Stimulated activated CD4-positive, alpha-beta T cell treated with anti-CD3 and anti-CD28 coated beads, TNF-alpha, amount 100 ng/mL, for 24 hours (primary cell): ENCODE measurements at places on chromosomes 4 and X.

DNA sequence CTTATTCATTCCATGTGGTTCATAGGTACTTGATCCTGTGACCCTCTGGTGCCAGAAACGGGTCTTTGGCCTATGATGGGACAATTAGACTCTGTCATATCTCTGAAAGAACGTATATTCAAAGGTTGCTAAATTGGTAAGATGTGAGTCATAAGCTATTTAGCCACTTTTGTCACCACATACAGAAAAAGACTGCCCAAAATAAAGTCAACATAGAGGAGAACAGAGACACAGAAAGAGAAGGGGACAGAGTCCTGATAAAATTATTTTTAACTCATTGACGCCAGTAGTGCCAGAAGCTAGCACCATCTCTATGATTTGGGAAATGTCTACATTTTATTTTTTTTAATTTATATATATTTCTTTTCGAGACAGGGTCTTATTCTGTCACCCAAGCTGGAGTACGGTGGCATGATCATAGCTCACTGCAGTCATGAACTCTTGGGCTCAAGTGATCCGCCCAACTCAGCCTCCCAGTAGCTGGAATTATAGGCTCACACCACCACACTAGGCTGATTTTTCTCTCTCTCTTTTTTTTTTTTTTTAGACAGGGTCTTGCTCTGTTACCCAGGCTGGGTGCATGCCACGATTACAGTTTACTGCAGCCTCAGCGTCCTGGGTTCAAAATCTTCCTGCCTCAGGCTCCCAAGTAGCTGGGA is 92.1 kb upstream of the COX18 start:
- DNase-seq = no peak

DNA sequence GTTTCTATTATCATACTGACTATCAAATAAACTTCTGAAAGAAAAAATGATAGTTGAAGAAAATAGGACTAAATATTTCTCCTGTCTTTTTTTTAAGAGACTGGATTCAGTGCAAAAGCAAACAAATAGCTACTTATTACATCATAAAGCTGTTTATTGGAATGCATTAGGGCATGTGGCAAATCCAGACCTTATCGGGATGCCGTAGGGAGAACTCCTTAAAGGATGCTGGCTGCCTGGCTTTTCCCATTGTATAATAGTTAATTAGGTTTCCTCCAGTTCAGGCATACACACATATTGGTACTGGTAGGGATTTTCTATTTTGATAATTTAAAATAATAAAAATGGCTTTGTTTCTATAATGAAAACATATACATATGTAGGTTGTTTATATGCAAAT is 539.3 kb upstream of the ATOH1 start:
- no peak for DNase-seq

DNA sequence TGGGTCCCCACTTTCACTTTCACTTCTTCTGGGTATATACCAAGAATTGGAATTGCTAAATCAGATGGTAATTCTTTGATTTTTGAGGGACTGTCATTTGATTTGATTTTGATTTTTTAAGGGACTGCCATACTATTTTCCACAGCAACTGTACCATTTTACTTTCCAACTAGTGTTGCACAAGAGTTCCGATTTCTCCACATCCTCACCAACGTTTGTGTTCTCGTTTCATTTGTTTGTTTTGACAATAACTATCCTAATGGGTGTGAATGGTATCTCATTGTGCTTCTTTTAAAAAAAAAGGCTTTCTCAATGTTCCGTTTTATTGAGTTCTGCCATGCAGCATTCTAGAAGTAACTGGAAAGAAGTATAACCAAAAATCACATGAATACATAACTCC is 62.6 kb downstream of the C4orf46 start:
- no peak for DNase-seq

DNA sequence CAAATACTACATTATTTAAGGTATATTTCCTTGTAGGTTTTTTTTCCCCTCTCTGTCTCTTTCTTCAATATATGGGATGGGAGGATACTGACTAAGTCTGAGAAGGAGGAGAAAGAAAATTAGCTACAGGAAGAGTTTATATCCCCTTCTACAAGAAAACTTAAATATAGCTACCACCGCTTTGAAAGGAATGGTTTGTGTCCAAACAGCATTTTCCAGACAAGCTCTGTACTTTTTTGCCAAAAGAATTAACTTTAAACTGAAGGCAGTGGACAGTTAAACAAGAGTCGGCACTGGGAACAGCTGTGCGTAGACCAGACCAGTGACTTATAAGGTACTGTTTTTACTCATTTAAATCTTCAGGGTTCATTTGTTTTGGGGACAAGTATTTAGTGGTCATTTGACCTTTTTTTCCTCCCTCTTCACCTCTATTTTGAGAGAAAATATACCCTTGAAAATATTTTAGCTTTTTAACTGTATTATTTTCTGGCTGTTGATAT is 303.7 kb downstream of the ARHGAP24 start:
- DNase-seq = no peak

DNA sequence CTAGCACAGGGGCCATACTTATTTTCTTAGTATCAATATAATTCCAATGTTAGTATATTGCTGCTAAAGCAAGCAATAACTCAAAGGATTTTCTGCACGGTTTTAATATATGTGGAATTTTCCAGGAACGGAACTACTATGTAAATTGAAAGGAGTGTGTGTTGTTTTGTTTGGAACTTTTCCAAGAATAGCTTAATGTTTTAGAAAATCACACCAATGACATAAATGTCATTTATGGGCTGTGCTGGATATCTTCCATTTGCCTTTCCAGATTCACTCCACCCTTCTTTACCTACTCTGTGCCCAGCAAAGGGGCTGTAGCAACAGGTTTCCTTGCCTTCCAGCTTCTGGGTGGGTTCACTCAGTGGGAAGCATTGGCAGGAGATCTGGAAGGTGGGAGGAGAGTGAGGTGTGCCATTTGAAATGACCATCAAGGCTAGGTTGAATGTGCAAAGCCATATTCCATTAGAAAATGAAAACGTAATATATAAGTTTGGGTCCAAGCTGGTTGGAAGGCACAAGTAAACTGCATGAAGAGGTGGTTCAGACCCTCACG is 25.2 kb upstream of the ZFX start:
- DNase-seq = no peak

DNA sequence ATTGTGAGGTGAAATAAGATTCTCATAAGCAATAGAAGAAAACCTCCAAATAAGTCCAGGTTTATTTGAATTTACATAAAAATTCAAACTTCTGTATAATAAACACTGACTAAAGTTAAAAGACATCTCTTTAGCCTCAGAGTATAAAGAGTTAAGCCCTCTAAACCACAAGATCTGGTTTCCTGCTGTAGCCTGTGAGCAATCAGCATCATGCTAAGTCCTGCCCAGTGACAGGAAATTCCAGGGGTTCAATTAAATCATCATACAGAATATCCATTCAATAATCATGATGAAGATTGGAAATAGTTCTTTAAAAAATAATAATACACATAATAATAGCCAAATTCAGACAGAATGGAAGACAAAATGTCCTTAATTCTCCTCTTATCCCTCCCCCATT is 139.2 kb upstream of the DGKK start:
- DNase-seq = no peak

DNA sequence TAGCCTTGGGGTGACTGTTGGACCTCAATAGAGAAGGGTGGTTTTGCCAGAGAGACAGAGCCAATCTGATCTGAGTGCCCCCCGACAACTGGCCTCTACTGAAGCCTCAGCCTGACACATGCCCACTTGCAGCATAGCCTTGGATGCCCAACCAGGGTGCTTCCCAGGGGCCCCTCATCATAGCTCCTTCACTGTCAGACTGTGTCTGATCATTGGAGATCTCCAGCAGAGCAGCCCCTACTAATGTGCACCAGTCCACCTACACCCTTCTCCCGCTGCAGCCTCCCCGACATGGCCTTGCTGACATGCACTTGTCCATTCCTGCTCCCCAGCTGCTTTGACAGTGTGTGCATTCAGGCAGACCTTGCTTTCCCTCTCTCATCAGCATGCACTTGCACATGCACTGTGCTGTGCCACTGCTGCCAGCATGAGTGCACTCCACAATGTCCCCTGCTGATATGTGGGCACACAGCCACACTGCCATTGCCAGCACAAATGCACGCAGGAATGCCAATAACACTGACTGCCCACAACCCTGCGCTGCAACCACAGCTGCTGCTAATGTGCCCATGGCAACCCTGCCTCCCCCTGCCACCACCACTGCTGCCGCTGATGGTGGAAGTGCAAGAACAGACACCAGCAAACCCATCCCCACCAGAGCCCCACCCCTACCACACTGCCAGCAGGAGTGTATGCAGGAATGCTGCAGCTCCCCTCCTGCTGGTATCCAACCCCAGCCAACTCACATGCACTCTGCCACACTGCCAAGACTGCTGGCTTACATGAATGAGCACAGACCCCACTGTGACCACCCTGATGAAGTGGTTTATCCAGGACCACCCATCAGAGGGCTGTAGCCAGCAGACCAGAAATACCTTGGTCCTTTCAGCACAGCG is 68.1 kb upstream of the ZMAT1 start:
- DNase-seq = no peak

GRCh38 chr4:165111906-165112367 is 723 bp downstream of the TMEM192 start:
- no peak for DNase-seq

DNA sequence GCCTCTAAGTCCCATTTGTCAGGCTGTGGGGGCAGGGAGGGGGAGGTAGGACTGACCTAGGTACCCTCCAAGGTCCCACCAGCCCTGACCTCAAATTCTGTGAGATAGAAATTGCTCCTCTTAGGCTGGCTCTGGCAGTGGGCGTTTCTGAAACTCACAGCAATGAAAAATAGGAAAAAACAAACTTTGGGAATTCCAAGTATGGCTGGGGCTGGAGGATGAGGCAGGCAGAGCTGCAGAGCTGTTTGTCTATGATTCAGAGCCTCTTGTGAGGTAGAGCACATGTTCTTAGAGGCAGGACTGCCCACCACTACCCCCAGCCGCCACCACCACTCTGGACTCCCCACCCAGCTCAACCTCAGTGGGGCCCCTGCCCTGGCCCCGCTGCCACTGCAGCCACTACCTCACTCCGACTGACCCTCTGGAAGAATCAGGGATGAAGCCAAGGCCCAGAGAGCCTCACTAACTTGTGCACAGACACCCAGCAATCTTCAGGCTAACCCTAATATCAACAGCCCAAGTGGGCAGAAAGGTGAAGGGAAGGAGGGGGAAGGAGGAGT is 98.2 kb downstream of the PJA1 start:
- DNase-seq = no peak

- no peak for DNase-seq
Observed at GRCh38 chr4:6556263-6556662, 18.7 kb upstream of the MAN2B2 start.

GRCh38 chrX:154728431-154729190 is 22.3 kb downstream of the GAB3 start:
- DNase-seq = no peak

GRCh38 chr4:100079264-100079663 is 111.0 kb downstream of the DDIT4L start:
- no peak for DNase-seq

DNA sequence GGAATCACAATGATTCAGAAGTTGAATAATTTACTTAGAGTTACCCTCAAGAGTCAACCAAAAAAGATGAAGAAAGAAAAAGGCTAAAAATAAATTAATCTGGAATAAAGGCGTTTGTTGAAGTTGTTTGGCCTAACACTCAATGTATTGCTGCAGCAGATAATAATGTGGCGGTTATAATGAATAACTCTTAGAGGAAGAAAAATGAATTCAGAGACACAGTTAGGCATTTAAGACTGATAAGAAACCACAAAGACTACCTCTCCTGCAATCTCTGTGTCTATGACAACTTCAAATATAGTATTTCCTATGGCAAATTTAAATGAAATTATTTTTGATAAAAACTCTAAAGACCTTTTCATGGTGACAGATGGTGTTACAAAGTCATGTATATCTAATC is 1369.1 kb upstream of the AGA start:
- no peak for DNase-seq

GRCh38 chr4:1608821-1609500 is 75.2 kb downstream of the FAM53A start:
- DNase-seq = no peak

- no peak for DNase-seq
Observed at GRCh38 chrX:40506201-40506985, 74.4 kb upstream of the ATP6AP2 start.
